Tongue (tissue), 3 donors: ENCODE measurements at places on chromosomes 7 and 10. TPM values are rescaled to one million over a fixed set of nuclear protein-coding genes. Genes with fewer than 3 reads are reported as not detected.

The ASB15 gene
- 10.8 TPM for total RNA-seq

The ASZ1 gene
- total RNA-seq = not detected

GRCh38 chr10:1372212-1372611 is 316.0 kb downstream of the WDR37 start:
- DNase-seq = no peak

DNA sequence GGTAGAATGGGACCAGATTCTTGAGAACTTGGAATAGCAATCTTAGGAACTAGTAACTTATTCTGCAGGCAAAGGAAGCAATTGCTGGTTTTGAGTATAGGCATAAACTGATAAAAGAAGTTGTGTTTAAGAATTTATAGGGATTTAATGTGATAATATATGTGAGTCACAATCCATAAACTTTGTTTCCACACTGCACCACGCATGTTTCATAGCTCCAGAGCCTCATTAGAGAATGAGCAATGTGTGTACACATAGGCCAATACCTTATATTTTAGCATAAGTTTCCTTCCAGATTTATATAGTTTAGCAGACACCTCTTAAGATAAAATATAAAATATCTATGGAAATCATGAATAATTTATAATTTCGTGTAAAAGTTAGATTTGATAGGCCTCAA is 175.5 kb upstream of the SEMA3A start:
- DNase-seq = no peak
